Renal pelvis (tissue), 12 donors: ENCODE measurements at places on chromosomes 1 and 21.
A peak's percentile ranks its signal among the peaks of the same experiment; 100 is the strongest.

DNA sequence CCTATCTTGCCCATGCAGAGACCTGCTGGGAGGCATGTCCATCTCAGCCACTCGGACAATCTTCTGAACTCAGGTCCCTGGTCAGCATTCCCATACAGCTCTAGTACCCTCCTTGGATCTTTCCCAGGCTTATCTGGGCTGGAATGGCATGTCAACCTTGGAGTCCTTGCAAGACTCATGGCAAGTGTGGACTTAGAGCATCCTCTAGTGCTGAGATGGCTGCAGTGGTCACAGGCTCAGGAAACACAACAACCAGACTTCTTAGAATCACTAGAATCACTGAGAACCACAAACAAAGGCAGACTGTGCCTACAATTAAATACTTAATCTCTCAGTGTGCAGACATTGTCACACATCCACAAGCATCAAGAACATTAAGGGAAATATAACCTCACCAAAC, 73.1 kb upstream of the TSHB start:
- peak; percentile 5 for DNase-seq

DNA sequence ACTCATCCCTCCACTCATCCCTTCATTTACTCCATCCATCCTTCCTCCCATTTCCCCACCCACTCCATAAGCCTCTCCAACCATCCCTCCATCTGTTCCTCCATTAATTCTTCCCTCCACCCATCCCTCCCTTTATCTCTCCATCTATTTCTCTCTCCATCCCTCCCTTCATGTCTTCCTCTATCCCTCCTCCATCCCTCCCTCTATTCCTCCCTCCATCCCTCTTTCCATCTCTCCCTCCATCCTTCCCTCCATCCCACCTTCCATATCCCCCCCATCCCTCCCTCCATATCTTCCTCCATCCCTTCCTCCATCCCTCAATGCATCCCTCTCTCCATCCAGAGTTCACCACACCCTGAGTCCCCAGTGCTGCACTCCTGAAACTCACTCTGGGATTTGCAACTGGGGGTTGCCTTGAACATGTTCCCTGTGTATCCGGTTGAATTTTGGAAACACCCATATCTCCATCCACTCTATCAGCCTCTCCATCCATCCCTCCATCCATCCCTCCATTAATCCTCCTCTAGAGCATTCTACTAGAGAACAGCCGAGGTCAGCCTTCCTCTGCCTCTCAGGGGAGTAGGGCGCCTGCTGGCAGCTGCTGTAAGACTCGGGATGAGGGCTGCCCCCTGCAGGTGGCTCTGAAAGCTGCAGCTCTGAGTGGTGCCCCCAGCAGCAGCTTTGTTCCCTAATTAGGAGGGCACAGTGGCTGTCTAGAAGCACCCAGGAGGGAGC, 39.4 kb downstream of the ABCG1 start:
- no peak for DNase-seq

- DNase-seq: no peak
These were observed 90.1 kb upstream of the SLC25A33 start for GRCh38 chr1:9449110-9449627.

GRCh38 chr1:75079538-75080290, 54.5 kb upstream of the LHX8 start:
- DNase-seq: no peak

DNA sequence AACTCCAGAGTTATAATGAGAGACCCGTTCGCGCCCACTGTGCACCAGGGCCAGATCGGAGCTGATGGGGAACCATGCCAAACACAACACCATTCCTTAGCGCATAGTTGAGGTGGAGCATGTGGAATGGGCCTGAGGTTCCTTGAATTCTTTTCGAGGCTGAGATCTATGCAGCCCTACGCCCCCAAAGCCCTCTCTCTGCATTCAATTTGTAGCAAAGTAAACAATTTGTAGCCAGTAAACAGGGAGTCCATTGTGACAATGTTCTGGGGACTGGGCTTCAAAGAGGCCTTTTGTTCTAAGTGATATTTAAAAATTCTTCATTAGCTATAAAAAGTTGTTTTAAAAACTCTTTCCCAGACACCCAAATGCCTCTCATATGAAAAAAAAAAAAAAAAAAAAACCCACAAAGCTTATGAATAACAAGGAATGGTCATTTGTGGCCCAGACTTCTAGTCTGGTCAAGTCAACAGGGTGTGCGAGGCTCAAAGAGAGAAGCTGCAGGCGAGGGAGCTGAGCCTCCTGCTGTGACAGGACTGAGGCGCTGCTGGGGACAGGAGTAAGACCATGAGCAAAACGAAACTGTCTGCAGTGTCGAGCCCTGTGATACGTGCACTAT, 30.6 kb upstream of the KCNE2 start:
- DNase-seq: no peak

- no peak for DNase-seq
These were observed 7.7 kb upstream of the LMNA start for GRCh38 chr1:156106624-156107488.

GRCh38 chr1:119141020-119141424, 569 bp upstream of the WARS2 start:
- no peak for DNase-seq
